ENCODE measurements at places on chromosomes 13 and 19.

GRCh38 chr19:48085076-48085475, 25.5 kb downstream of the PLA2G4C start:
- DNase-seq: no peak

DNA sequence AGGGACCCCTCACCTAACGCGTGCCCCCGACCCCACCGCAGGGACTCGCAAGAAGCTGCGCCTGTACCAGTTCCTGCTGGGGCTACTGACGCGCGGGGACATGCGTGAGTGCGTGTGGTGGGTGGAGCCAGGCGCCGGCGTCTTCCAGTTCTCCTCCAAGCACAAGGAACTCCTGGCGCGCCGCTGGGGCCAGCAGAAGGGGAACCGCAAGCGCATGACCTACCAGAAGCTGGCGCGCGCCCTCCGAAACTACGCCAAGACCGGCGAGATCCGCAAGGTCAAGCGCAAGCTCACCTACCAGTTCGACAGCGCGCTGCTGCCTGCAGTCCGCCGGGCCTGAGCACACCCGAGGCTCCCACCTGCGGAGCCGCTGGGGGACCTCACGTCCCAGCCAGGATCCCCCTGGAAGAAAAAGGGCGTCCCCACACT, 4.7 kb upstream of the MYBPC2 start:
- DNase-seq: no peak

DNA sequence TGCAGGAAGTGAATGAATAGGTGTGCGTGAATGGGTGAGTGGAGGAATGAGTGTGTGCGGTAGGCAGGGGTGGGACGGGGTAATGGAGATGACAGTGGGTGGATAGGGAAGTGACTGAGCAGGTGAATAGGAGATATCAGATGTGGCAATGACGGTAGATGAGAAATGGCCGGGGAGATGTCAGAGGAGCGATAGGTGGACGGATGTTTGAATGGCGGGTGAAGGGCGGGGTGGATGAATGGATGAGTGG, 1.5 kb downstream of the TTC9B start:
- DNase-seq: no peak

GRCh38 chr13:73325723-73326558, 267.1 kb downstream of the KLF5 start:
- no peak for DNase-seq

DNA sequence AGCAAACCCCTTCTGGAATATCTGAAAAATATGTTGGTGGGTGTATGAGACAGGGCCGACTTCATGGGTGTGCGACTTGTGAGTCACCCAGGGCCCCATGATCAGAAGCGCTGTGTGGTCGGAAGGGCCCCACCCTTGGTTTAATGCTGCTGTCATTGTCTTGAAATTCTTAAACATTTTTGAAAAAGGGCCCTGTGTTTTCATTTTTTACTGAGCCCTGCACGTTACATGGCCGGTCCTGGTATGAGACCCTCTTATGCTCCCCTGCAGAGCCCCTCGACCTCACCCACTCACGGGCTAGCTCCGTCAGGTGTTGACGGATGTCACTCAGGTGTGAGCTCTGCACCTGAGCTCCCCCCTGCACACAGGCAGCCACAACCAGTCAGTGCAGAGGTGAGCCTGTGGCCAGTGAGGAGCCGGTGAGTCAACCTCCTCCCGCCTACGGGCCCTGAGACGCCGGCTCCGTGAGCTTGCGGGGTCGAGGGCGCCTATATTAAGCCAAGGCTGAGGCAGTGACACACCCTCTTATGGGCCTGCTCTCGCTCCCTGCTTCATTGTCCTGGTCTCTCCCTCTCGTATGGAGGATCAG, 27.7 kb downstream of the GADD45B start:
- no peak for DNase-seq

DNA sequence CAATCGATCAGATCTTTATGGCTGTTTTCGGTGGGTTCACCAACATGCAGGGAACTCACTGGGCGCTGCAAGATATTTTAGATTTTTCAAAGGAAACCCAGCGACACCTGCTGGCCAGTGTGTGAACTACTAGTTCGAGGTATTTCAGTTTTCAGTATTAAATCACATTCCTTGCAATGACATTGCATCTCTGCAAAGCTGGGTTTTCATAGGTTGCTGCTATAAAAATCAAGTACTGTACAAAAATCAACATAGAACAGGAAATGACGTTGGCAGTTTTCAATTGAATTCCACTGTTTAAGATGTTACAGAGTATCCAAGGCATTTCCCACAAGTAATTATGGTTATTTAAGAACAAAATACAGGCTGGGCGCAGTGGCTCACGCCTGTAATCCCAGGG, 17.6 kb downstream of the LIG1 start:
- DNase-seq: no peak

DNA sequence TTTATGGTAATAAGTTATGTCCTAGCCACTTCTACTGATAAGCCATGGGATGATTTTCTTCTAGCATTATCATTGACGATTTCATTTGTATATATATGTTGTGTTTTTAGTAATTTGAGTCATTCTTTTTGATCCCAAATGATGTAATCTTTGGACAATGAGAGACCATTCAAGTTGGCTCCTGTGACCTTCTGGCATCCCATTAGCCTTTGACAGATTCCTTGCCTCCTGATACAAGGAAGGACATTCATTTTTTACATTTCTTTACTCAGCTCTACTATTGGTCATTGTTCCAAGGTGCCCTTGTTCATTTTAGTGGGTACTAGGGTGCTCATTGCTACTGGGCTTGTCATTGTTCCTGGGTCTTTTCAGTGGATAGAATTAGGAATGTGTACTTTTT, 35.3 kb upstream of the MYCBP2 start:
- no peak for DNase-seq

- no peak for DNase-seq
Measured at GRCh38 chr13:91313103-91313502, 34.4 kb upstream of the MIR17HG start.

GRCh38 chr19:49889687-49890348, 6.9 kb downstream of the IL4I1 start:
- no peak for DNase-seq

GRCh38 chr13:111595791-111596190, 275.3 kb downstream of the TEX29 start:
- DNase-seq: no peak
